ENCODE measurements at places on chromosomes 12 and 14.

GRCh38 chr12:2783936-2784600 is 10.7 kb upstream of the FKBP4 start:
- peak; percentile 81 for DNase-seq

GRCh38 chr14:64755781-64756221 is 51.6 kb downstream of the PLEKHG3 start:
- peak; percentile 41 for DNase-seq

DNA sequence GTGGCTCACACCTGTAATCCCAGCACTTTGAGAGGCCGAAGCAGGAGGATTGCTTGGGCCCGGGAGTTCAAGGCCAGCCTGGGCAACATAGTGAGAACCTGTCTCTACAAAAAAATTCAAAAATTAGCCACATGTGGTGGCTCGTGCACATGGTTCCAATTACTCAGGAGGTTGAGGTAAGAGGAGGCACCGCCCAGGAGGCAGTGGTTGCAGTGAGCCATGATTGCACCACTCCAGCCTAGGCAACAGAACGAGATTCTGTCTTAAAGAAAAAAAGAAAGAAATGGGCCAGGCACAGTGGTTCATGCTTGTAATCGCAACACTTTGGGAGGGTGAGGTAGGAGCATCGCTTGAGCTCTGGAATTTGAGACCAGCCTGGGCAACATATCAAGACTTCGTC is 33.5 kb downstream of the MAP1LC3B2 start:
- DNase-seq: no peak

DNA sequence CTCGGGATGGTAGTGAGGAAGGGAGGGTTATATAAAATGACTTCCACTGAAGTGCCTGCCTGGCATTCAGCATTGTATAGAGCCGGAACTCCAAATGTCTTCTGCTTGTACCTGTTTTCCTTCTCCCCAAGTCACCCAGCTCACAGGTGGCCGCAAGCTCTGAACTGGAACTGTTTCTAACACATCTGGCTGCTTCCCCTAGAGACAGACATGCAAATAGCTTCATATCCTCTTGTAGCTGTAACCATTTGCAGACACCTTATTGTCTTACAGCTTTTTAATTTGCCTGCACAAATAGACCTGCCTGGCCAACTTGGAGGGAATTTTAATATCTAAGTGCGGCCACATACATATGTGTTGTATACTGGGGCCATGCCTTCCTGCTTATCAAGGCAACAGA is 126.0 kb downstream of the CHST11 start:
- peak; percentile 74 for DNase-seq

DNA sequence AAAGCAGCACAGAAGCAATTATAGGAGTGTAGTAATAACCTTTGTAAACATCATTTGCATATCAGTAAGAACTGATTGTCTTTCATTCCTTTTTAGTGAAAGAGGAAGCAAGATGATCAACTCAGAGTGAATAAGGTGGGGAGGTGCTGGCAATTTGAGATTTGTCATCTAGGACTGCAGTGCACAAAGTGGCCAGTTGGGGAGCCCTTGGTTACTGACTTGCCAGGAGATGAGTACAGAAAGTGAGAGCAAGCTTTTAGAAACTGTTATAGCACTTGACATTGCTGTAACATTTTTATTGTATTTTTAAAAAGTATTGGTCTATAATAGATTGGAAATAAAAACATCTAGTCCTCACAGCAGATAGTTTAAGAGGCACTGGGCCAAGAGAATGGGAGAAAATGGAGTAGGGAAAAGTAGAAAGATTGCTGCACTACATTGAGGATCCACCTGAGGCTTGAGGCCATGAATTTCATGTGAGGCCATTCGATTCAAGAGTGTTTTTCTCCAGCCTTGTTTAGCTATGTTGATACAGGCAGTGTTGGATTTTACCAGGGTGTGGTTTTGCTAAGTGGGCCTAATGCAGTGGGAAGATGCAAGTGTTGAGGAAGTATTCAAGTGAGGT is 98.2 kb downstream of the SNAPC1 start:
- peak; percentile 31 for DNase-seq

DNA sequence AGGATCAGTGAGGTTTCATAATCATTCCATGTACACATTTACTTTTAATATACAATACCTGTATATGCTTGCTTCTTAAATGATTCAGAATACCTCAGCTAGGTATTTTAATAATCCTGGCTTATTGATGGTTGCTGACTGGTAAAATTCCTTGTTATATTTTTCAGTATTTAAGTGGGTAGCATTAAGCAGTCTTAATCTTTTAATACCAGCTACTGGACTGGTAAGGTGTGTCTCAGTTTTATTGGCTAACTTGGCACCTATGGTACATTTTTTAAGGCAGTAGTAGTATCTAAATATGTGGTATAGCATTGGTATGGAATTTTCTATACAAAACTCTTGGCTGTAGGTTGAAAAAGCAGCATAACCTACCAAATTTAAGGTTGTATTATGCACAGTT is 96.6 kb downstream of the RAD52 start:
- DNase-seq: no peak

DNA sequence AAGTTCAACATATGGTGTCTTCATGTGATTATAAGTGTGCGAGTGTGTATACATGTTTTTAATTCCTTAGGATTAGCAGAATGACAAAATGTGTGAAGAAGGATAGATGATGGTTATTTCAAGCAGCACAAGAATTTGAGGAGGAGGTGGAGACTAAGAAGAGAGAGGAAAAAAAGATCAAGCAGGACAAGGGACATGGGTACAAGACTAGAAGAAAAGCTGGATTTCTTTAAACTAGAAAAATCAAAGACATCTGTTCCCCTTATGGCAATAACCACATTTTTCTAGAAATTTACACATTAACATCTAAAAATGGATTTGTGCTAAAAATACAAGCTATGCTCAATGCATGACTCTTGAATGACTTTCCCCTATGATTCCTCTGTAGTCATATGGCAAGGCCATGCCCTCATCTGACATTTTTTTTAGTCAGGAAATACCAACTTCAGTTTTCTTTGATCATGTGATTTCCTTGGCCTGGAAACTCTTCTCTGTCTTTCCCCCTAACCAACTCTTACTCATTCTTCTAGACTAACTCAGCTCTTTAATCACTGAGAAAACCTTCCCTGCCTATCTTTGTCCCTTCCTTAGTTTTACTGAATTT is 435.8 kb downstream of the NRXN3 start:
- no peak for DNase-seq

- no peak for DNase-seq
Observed at GRCh38 chr12:133120385-133121191, 9.5 kb downstream of the ZNF891 start.

DNA sequence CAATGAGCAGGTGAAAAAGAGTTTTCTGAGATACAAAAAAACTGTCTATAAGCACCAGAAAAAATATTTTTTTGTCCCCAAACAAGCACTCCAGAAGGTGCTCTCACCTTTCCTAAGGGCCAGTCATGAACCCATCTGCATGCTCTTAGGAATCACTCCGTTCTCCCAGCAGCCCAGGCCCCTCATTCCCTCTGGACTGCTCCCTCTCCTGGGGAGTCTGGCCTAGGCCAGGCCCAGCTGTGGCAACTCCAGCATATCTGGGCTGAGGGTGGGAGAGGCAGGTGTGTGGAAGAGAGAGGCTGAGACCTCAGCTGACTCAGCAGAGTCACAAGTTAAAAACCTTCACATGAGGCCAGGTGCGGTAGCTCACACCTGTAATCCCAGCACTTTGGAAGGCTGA is 54.6 kb downstream of the TRAFD1 start:
- DNase-seq: no peak

GRCh38 chr14:32625211-32625610 is 296.1 kb downstream of the AKAP6 start:
- DNase-seq: no peak

DNA sequence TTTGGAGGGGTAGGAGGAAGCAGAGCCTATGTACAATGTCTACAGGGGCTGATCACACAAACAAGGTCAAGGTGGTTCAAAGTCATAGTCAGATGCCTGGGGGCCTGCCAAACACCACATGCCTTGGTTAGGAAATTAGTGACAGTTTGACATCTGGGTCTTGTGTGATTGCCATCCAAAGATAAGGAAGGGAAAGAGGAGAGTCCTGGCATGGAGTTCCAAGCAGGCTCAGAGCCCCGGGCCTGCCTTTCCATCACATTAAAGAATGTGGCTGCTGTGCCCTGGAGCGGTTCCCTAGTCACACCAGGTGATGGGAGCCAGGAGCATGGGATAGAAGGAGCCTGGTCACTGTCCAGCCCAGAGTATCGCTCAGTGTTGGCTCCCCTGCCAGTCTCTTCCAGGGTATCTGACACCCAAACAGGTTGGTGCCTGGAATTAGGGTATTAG is 53.6 kb upstream of the BCL2L14 start:
- no peak for DNase-seq

GRCh38 chr12:31524791-31525495 is 66.0 kb downstream of the DENND5B start:
- no peak for DNase-seq
